ENCODE measurements at places on chromosomes 12 and 14.

GRCh38 chr12:131090274-131091210, 136.8 kb downstream of the ADGRD1 start:
- no peak for DNase-seq

DNA sequence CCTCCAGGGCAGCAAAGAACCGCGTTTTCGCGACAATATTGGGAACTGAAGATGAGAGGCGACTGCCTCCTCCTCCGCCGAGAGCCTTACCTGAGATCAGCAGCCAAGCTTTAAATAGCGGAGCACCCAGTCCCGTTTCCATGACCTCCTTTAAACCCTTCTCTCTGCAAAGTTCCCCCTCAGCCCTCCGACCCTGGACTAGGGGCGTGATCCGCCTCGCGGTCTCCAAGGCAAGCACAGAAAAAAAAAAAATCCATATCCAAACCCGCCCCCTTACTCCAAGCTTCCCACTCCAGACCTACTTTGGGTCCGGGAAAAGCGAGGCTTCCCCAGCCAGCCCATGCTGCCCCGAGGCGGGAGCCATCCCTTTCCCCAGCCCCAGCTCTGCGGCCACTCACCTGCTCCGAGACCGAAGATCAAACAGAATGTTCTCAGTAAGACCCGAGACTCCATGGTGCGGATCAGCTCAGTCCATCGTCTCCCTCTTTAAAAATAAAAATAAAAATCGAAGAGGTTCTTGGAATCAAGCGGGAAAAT, 630 bp downstream of the NELL2 start:
- no peak for DNase-seq

- no peak for DNase-seq
Measured at GRCh38 chr12:14886271-14886670, 617 bp upstream of the MGP start.

DNA sequence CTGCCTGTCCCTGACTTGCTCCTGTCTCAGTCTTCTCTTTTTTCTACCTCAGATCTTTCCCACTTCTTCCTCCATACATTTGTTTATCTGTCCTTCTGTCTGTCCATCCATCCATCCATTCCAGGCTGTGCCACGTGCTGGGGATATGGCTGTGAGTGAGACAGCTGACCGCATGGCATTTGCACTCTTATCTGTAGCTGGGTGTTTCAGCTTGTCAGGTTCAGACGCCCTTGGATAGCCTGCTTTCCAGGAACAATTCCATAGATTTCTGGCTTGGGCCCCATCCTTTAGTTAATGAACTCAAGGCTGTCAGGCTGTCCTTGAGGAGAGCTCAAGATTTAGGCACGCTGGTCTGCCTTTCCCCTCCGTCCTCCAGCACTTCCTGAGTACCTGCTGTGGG, 116.6 kb downstream of the TSPAN9 start:
- no peak for DNase-seq

DNA sequence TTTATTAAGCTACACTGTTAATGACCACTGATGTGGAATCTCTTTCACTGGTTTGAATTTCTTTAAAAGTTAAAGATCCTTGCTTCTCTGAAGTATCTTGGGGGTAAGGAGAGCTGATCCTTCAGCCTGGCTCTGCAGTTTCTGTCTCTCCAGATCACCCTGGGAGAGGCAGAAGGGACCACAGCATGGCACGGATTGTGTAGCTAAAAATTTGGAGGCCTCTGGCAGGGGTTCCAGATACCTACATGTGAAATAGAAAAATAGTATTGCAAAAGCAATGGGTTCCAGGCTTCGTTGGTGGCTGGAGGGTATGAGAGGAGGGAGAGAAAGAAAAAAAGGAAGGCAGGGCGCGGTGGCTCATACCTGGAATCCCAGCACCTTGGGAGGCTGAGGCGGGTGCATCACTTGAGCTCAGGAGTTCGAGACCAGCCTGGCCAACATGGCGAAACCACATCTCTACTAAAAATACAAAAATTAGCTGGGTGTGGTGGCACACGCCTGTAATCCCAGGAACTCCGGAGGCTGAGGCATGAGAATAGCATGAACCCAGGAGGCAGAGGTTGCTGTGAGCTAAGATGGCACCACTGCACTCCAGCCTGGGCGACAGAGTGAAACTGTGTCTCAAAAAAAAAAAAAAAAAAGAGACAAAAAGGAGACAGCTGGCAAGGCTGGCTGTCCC, 3.4 kb downstream of the CHST11 start:
- no peak for DNase-seq

DNA sequence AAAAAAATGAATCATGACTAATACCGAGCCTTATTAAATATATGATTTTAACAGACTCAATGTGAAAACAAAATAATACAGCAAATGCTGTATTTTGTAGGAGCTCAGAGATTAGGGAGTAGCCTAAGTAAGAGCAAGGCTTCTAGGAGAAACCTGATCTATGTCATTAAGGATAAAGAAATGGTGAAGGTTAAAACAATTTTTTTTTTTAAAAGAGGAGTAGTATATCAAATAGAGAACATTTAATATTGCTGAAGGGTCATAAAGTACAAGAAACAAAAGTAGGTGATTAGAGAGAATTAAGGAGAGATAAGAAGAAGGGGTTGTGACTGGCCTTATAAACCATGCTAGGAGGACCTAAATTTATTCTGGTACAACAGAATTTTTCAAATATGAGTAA, 39.1 kb downstream of the PPP1R12A start:
- DNase-seq, result no peak

GRCh38 chr12:65324551-65324950, 46.1 kb downstream of the MSRB3 start:
- DNase-seq, result no peak

GRCh38 chr12:104486943-104487819, 30.4 kb downstream of the CHST11 start:
- no peak for DNase-seq

DNA sequence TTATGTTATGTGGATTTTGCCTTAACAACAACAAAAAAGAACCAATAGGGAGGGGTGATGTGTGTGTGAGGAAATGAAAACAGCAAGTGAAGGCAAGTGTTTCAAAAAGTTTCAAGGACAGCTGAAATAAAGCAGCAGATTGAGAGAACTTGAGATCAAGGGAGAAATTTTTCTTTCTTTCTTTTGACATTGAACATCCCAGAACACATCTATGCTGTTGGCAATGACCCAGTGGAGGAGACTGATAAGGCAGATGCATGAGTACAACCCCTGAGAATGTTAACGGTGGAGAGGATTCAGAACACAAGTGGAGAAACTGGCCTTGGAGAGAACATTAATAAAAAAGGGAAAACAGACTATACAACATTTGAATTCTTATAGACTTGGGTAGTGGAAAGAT, 2.9 kb downstream of the LLPH start:
- no peak for DNase-seq

- DNase-seq, result no peak
Measured at GRCh38 chr14:67158566-67158965, 30.7 kb upstream of the GARIN2 start.

DNA sequence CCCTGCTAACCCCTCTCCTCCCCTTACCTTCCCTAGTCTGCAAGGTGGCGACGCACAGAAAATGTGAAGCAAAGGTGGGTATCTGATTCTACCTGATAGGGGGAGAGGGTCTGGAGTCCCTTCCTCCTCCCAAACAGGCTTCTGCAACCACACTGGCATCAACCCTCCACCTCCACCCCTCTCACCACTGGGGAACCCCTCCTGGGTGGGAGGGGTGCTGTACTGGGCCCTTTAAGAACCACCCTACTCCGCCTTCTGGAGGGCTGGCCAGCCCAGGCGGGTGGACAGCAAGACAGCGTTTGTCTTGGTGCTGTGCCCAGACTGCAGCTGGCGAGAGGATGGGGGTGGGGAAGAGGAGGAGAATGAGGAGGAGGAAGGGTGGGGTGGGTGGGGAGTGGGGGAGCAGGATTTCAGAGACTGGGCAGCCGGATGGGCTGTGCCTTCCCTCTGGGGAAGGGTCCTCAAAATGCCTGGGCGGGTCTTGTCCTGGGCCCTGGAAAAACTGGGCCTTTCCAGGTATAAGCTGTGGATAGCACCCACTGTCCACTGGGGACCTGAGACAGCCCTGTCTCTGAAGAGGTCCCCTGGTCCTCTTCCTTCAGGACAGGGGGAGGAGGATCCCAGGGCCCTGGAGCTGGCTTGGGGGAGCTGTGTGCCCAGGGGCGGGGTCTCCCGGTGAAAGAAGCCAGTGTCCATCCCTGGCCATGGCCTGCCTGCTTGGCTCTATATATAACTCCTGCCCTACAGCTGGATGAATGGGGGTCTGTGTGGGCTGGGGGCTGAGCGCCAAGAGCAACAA, 2.8 kb downstream of the TNS2 start:
- no peak for DNase-seq

DNA sequence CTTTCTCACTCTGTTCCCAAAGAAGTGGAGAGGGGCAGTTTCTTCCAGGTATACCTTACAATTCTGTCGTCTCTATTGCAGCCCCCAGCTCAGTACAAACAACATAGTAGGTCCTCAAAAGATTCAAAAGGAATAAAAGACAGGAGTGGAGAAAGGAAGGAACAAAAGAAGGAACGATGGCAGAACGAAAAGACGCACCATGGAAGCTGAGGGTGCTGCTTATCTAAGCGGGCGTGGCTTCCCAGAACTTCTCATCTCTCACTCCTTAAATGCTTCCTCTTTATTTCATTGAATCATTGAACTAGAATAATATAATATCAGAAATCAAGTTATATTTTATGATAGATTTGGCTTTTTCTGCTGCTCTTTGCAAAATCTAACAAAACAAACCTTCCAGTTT, 13.7 kb upstream of the LTA4H start:
- DNase-seq, result no peak

- DNase-seq, result peak; percentile 13
Measured at GRCh38 chr12:53102883-53103807, at the start of gene SOAT2. Gene SOAT2, plus strand, starts transcription at chr12:53103486. Its CDS starts 92 bp downstream, at chr12:53103578.

DNA sequence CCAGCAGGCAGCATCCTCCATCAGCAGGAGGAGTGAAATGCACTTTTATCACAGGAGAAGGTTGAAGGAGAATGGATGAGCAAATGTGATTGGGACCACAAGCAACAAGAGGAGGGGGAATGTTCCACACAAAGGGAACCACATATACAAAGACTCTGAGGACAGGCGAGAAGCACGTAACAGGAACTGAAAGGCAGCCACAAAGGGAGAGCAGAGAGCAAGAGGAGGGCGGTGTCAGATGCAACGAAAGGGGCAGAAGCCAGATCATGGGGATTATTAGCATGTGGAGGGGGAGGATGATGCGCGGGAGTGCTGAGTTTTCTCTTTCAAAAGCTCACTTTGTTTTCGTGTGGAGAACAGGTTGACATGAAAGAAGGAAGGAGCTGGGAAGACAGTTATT, 241.1 kb downstream of the SPTSSA start:
- no peak for DNase-seq

GRCh38 chr12:111405859-111406473, at the start of gene SH2B3:
Gene SH2B3, plus strand, starts transcription at chr12:111405923. Its CDS starts 12,223 bp downstream, at chr12:111418146.
- DNase-seq, result no peak

DNA sequence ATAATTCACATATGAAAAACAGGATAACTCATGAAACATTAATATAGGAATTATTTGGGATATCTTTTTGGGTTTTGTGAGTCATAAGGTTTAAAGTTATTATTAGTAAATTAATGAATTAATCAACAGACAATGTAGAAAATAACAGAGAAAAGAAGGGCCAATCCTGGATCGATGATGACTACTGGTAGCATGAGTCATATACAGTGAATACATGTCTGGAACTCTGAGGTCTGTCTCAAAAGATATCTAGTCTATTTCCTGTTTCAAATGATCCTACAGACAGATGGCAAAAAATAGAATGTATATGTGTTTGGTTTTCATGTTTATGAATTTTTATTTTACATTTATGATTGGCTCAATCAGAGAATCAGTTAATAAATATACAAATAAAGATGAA, 86.4 kb upstream of the RTL1 start:
- no peak for DNase-seq

- DNase-seq, result no peak
Measured at GRCh38 chr12:123122626-123123025, 28.3 kb downstream of the PITPNM2 start.

DNA sequence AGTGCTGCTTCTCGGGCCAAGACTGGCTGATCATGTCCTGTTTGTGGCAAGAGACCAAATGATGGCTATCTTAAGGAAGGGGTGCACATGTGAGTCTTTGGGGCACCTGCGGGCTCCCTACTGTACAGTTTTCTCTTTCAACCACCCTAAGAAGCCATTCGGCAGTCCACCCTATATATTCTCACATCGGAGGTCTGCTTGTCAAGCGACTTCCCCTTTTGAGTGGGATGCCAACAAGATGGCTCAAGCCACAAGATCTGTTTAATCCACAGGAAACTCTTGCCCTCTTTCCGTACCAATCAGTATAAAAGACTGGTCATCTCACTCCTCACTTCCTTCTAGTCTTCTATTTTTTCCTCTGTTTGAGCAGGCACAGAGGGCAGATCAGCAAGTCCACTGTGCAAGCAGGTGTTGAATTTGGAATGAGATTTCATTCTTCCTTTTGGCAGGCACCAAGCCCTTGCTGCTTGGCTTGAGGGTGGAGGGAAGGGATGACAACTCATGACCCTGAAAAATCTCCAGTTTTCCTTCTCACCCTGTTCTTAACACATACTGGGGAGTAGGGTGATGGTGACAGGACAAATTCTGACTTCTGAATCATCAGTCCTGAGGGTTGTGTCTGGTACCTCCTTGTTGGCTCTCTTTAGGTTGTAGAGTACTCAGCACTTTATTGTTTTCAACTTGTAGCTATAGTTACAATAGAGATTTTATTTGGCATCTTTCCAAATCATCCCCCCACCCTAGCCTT, 17.6 kb downstream of the LACRT start:
- no peak for DNase-seq

DNA sequence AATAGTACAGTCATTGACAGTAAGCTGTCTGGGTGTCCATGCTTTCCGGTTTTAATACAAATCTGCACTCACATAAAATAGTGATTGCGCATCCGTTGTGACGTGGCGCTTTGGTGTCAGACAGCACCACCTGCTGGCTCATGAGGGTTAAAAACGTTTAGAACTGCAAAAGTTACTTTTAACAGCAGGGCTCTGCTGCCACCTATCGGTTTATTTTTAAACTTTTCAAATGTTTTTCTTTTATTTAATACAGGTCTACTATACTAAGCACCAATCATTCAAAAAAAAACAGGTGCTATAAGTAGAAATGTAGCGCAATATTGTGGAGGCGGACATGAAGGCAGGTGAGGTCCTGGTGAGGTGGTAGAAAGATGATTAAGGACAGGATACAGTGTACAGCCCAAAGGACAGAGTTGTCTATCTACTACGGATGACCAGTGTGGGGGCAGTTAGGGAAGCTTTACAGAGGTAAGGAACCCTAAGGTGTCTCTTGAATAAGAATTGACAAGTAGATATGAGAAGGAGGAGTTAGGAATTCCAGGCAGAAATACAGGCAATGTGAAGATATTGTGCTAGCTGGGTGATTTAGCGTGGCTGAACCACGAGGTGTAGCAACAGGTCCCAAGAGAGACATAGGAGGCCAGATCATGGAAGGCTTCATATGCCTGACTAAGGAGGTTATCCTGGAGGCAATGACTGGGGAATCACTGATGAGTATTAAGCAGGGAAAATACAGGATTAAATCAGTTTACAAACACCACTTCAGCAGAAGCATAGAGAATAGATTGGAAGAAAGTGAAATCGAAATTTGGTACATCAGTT, 91.5 kb upstream of the PRB2 start:
- peak; percentile 78 for DNase-seq
